ENCODE measurements at places on chromosomes 4 and X. TPM values are rescaled to one million over a fixed set of nuclear protein-coding genes. Genes with fewer than 3 reads are reported as not detected.

The CCDC160 gene
- total RNA-seq = not detected

GRCh38 chr4:19583827-19584569, 667.7 kb upstream of the SLIT2 start:
- no peak for DNase-seq

The XAGE2 gene
- not detected for total RNA-seq

The PPARGC1A gene
- total RNA-seq = not detected

GRCh38 chrX:45479196-45479834, 278.6 kb upstream of the DIPK2B start:
- DNase-seq = no peak

The GATA1 gene
- total RNA-seq = 0.41 TPM

- DNase-seq = no peak
Observed at GRCh38 chrX:29858714-29859113, 356.6 kb upstream of the MAGEB2 start.

DNA sequence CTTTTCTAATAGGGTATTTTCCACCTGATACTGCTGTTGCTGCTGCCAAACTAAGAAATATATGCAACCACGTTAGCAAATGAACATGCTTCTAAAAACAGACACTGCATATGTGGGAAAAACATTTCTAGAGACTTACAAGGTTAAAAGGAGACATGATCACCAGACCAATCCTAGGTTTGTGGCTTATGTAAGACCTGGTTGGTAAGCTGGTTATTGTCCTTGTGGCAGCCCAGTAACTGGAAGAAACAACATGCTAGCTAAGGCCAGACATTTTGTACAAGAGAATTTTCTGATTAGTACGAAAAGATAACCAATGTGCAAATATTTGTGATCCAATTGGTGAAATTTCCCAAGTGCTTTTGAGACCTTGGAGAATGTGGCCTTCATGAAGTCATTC, 112.0 kb downstream of the AFF2 start:
- DNase-seq = no peak

The OCIAD2 gene
- 26.1 TPM for total RNA-seq

GRCh38 chrX:40266490-40267333, 169.0 kb upstream of the BCOR start:
- DNase-seq = peak; percentile 26

The MUC7 gene
- total RNA-seq = not detected

GRCh38 chr4:183601381-183601780, 57.6 kb downstream of the RWDD4 start:
- DNase-seq = no peak

GRCh38 chr4:47122592-47123291, 91.4 kb downstream of the GABRB1 start:
- peak; percentile 18 for DNase-seq

DNA sequence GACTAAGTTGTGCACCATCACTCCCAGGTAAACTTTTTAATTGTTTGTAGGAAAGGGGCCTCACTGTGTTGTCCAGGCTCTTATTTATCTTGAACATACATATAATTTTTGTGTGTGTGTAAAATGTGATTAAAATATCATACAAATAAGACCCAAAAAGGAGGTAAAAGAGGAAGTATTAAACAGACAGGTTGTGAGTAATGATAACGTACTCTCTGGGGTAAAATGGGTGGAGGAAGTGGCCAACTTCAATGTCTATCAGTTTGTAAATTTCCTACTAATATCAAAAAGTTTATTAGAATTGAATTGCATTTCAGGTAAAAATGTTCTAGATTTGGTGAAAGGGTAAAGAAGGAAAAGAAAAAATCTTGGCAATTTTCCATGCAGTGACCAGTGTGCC, 48.8 kb downstream of the SULT1E1 start:
- DNase-seq = no peak

- no peak for DNase-seq
Observed at GRCh38 chrX:17247144-17247543, 127.9 kb upstream of the NHS start.

The GRID2 gene
- total RNA-seq = not detected

The PAK3 gene
- not detected for total RNA-seq

- DNase-seq = no peak
Observed at GRCh38 chr4:150302553-150302952, 224.3 kb downstream of the DCLK2 start.

- DNase-seq = no peak
Observed at GRCh38 chrX:119970574-119970973, 27.0 kb upstream of the NKAP start.

The NPNT gene
- total RNA-seq = not detected

GRCh38 chr4:161525121-161525520, 638.7 kb downstream of the FSTL5 start:
- DNase-seq = no peak

DNA sequence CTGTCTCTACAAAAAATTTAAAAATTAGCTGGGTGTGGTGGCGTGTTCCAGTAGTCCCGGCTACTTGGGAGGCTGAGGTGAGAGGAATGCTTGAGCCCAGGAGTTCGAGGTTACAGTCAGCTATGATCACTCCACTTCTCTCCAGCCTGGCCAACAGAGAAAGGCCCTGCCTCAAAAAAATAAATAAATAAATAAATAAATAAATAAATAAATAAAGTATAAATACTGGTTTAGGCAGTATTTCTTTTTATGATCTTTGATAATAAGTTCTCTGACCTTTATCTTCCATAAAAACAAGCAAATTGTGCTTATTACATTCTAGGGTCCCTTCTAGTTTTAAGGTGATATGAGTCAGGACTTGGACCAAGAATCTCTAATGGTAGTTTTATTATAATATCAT, 320.3 kb downstream of the PCDH19 start:
- DNase-seq = no peak

DNA sequence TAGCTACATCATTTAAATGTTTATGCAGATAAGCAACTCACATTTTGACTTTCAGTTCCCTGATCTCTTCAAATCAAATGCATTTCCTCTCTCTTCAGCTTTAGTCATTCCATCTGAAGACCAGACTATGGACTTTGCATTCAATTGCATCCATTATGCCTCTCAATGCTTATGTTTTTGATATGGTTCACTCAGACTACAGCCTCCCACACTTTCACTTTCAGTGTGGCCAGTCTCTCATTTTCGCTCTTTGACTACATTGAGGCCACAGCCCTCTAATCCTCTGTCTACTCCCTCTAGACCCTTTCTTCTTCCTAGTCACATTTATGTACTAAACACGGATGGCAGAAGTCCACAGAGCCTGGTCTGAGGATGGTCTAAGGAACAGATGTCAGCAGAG, 24.5 kb upstream of the VEGFC start:
- DNase-seq = no peak

DNA sequence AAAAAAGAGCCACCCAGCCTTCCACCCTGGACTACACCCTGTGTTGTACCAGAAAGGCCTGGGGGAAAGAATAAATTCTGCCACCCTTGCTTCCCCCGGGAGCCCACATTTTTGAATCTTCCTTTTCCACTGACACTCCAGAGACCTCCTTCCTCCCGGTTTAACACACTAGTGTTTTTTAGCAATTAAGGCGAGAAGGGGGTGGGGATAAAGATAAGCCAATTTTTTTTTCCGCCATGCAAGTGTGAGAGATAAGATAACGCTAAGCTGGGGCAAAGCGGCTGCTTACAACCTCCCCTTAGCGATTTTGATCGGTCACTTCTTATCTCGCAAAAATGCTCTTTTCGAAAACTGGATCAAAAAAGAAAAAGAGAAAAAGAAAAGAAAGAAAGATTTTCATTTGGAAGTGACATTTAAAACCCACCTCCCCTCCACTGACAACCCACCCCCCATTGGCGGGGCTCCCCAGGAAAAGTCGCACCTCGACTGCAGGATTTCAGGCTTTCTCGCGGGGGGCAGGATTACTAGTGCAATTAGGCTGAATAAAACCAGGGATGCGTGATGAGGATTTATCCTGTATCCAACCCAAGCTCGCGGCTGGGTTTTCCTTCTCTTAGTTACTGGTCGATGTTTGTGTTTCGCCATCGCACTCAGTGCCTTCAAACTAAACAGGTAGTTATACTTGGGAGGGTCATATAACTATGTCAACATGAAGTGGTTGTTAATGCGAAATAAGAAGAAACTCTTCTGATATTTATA, 6.0 kb upstream of the BCOR start:
- no peak for DNase-seq

- peak; percentile 53 for DNase-seq
Observed at GRCh38 chr4:101790521-101791181, at the start of gene BANK1. Gene BANK1, plus strand, starts transcription at chr4:101790730. Its CDS starts 151 bp downstream, at chr4:101790881.

The AFAP1 gene
- 9.5 TPM for total RNA-seq

DNA sequence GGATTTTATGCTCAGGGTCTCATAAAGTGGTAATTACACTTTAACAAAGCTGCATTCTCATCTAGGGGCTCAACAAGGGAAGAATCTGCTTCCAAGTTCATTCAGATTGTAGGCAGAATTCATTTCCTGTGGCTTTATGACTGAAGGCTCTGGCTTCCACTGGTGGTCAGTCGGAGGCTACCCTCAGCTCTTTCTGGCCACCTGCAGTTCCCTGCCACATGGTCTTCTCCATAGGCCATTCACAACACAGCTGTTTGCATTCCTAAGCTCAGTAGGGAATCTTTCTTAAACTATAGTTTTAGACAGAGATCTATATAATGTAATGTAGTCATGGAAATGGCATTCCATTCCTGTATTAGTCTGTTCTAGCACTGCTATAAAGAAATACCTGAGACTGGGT, 973.0 kb upstream of the SLIT2 start:
- DNase-seq = no peak

DNA sequence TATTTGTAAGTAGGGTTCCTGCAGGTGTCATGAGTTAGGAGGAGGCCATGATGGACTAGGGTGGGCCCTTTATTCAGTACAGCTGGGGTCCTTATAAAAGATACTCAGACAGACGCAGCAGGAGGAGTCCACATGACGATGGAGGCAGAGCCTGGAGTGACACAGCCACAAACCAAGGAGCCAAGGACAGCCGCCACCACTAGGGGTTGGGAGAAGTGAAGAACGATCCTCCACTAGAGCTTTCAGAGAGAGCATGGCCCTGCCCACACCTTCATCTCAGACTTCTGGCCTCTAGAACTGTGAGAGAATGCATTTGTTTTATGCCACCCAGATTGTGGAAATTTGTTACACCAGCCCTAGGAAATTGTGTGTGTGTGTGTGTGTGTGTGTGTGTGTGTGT, 31.1 kb downstream of the JAKMIP1 start:
- DNase-seq = no peak

The ZFP92 gene
- 3.3 TPM for total RNA-seq

GRCh38 chr4:186216465-186217024, 10.8 kb upstream of the KLKB1 start:
- DNase-seq = no peak

DNA sequence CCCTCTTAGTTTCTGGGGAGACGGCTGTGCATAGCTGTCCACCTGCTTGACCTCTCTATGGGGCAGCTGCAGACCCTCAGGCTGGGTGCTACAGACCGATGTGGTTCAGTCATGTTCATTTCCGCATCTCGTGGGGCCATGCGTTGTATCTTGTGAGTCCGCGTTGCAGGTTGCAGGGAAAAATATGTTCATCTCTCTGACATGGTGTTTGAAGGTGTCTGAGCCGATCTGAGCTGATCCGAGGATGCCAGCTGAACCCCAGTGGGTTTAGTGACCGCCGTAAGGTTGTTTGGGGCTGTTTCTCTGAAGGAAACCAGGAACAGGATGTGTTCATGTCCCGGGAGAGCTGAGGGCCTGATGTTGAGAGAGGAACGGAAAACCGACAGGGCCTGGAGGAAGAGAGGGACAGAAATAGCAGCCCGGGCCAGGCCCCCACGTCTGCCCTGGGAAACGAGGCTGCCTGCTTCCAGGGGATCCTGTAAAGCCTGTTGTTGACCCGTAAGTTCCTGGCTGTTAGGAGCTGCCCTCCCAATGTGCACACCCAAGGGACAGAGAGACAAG, 9.8 kb upstream of the P2RY8 start:
- DNase-seq = no peak

DNA sequence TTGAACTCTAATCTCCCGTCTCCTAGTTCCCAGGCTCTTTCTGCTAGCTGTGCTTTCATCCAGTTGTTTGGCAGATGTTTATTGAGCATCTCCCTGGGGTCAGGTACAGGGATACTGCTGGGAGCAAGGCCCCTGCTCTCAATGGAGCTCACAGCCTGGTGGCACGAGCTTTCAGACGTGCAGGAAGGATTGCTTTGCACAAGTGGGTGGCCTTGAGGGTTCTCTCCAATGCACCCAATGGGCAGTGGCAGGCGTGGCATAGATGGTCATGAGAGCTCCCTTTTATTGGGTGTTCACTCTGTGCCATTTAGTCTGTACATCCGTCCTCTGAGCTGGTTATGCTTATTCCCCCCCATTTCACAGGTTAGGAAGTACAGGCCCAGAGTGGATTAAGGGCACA, 235.2 kb downstream of the EVC2 start:
- DNase-seq = no peak

GRCh38 chr4:142528433-142528832, 317.7 kb downstream of the INPP4B start:
- DNase-seq = no peak

- DNase-seq = no peak
Observed at GRCh38 chr4:48483006-48483776, at the start of gene SLC10A4. Gene SLC10A4, plus strand, starts transcription at chr4:48483343. Its CDS starts 219 bp downstream, at chr4:48483562.

The SMIM31 gene
- not detected for total RNA-seq

The ZFP42 gene
- total RNA-seq = not detected

DNA sequence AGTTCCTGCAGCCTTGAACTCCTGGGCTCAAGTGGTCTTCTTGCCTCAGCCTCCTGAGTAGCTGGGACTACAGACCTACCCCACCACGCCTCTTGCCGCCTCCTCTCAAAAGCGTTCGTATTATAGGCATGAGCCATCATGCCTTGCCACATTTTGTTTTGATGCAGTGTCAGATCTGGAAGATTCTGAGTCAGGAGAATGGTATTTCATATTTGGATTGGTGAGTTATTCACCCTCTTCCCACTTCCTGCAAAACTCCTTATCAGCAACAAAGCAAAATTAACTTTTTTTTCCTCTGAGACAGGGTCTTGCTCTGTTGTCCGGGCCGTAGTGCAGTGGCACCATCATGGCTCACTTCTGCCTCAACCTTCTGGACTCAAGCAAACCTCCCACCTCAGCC, 29.6 kb downstream of the REST start:
- no peak for DNase-seq

- DNase-seq = no peak
Observed at GRCh38 chr4:26127851-26128337, 192.9 kb upstream of the RBPJ start.
